Gastrocnemius medialis (tissue), 4 donors: ENCODE measurements at places on chromosomes 4 and X. TPM values are rescaled to one million over a fixed set of nuclear protein-coding genes. Genes with fewer than 3 reads are reported as not detected.
A peak's percentile ranks its signal among the peaks of the same experiment; 100 is the strongest.

GRCh38 chr4:82479562-82479961 lies 49.2 kb downstream of the ENOPH1 start:
- no peak for DNase-seq
- H3K4me1 ChIP-seq, result no peaks in the 10 kb centered on the region
- no peak overlapping the region for H3K4me3 ChIP-seq

DNA sequence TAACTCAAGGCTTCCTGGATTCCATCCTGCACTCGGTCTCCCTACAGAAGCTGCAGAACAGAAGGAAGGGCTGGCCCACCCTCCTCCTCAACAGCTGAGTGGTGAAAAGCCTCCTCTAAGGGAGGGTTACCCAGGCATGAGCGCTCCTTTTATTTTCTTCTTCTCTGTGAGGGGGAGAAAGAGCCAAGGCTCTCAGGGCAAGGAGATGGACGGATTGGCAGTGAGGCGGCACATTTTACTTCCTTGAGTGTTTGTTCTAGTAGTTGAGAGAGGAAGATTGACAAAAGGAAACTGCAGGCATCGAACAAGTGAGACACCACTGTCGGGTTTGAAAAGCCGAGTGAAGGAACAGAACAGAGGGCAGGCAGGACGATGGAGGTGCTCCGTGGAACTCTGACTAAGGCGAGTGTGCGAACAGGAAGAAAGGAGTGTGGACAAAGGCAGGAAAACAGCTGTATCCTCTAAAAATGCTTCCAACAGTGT lies 38.4 kb upstream of the STS start:
- no peaks in the 10 kb centered on the region for H3K27me3 ChIP-seq
- H3K4me1 ChIP-seq, result no peaks in the 10 kb centered on the region
- no peak for DNase-seq
- H3K27ac ChIP-seq, result no peak overlapping the region
- H3K36me3 ChIP-seq, result no peaks in the 10 kb centered on the region
- no peak overlapping the region for H3K4me3 ChIP-seq

DNA sequence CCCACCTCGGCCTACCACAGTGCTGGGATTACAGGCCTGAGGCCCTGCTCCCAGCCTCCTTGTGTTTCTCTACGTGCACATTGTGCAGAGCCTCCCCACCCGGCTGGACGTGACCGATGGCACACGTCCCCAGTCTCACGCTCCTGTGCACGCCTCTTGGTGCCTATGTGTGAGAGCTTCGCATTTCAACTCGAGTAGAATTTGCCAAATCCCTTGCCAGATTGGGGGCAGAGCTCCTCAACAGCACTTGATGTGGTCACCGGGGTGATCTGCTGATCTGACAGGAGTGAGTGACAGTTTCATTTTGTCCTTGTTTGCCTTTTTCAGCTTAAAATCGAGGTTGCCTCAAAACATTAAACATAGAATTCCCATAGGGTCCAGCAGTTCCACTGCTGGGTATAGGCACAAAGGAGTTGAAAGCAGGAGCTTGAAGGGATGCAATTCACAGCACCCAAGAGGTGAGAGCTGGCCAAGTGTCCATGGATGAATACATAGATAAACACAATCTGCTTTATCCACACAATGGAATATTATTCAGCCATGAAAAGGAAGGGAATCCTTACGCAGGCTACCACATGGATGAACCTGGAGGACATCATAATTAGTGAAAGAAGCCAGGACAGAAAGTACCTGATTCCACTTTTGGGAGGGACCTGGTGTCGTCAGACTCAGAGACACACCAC lies 17.6 kb downstream of the TMEM187 start:
- H3K4me1 ChIP-seq, result no peaks in the 10 kb centered on the region
- no peak overlapping the region for H3K27ac ChIP-seq
- no peak overlapping the region for H3K4me3 ChIP-seq
- DNase-seq, result no peak
- no peaks in the 10 kb centered on the region for H3K27me3 ChIP-seq

GRCh38 chrX:75522565-75523431 lies at the start of gene ZDHHC15:
Gene ZDHHC15, minus strand, starts transcription at chrX:75523037. Its CDS starts 13 bp downstream, at chrX:75523024.
- H3K4me1 ChIP-seq, result no peaks in the 10 kb centered on the region
- peak; percentile 13 for DNase-seq
- no peaks in the 10 kb centered on the region for H3K27me3 ChIP-seq
- H3K27ac ChIP-seq, result peak within 1 kb of the TSS; percentile 15
- no peaks in the 10 kb centered on the region for H3K36me3 ChIP-seq

- peaks cover 6% of the 10 kb centered on the region for H3K27me3 ChIP-seq
- DNase-seq, result no peak
- no peaks in the 10 kb centered on the region for H3K4me1 ChIP-seq
Measured at GRCh38 chr4:40632080-40632479, 2.4 kb upstream of the RBM47 start.

Gene RPA4
- total RNA-seq, result not detected
